ENCODE measurements at places on chromosomes 2 and 18.

DNA sequence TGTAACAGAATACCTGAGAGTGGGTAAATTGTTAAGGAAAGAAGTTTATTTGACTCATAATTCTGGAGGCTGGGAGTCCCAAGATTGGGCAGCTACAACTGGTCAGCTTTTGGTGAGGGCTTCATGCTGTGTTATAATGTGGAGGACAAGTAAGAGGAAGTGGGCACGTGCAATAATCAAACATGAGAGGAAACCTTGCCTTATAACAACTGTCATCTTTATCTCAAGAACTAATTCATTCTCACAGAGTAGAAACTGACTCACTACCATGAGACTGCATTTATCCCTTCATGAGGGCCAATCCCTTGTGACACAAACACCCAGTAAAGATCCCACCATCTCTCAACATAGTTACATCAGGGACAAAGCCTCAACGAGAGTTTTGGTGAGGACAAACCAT is 318.1 kb upstream of the NT5C1B start:
- no peak for DNase-seq

DNA sequence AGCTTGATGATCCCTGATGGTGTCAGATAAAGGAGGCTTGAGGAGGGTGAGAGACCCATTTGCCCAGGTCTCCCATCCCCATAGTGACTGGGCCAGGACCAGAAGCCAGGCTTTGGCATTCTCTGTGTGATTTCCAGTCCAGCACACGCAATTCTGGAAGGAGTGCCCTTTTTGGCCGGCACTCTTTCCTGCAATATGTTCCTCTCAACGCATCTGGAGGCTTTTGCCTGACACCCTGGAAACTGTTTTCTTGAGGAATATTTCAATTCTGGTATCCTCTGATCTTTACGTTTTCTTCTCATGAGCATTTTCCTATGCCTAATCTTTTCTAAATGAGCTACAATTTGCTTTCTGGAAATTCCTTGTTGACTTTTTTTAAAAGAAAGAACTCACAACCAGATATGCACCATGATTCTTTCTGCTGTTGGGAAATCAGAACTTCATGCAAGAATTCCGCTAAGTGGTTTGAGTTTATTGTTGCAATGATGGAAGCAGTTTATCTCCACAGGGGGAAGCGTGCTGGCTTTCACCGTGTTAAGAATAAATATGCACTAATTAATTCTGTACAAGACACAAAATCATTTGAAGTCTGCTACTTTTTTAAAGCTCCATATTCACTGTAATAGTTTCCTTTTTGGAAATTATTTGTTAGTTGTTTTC is 143.7 kb downstream of the NAPG start:
- no peak for DNase-seq

- no peak for DNase-seq
Measured at GRCh38 chr2:225112362-225113126, 70.3 kb upstream of the DOCK10 start.

DNA sequence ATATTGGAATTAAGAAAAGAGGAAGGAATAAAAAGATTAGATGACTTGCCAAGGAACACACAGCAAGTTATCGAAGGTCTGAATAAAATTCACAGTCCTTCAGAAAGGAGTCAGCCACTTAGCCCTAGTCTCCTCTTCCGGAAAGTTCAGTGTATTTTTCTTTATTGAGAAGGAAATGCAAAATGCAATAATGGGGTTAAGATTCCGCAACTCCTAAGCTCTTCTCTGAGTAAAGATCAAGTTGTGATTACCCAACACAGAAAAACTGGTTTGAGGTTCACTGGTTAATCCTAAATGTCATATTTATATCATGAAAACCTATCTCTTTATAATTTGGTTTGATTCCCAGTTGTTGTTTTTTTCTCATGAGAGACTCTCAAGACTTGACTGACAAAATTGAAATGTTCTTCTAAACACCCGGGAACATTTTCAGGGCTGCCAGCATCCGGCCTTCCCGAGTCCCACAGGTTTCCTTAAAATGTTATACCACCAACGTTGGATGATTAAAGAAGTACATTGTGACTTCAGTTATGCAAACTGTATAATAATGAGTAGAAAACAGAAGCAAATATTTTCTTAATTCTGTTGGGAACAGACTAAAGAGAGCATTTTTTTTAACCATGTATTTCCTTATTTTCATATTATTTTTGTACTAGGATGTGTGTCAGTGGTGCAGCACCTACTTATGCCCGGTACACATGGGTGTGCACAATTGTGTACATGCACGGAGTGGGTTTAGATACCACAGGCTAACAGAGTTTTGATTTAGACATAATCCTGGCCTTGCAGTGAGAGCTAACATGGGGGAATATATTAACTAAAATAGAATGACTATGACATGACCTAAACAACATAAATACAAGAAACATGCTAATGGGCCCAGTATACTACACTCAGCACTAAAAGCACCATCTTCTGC is 100.2 kb downstream of the STK39 start:
- no peak for DNase-seq

DNA sequence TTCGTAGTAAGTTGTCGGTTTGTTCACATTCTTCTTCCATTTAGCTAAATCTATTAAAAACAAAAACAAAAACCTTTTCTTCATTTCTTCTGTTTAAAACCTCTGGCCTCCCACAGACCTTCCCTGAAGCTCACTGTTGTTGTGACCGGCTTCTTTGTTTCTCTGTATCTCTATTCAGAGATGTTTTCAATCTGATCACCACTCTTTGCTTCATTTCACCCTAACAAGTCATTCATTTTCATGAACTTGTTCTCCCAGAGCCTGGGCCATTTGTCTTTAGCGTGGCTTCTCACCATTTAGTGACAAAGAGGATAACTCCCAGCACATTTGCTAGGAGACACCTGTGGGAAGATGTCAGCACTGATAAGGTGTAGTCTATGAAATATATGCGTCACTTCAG is 794.2 kb downstream of the ERBB4 start:
- no peak for DNase-seq

DNA sequence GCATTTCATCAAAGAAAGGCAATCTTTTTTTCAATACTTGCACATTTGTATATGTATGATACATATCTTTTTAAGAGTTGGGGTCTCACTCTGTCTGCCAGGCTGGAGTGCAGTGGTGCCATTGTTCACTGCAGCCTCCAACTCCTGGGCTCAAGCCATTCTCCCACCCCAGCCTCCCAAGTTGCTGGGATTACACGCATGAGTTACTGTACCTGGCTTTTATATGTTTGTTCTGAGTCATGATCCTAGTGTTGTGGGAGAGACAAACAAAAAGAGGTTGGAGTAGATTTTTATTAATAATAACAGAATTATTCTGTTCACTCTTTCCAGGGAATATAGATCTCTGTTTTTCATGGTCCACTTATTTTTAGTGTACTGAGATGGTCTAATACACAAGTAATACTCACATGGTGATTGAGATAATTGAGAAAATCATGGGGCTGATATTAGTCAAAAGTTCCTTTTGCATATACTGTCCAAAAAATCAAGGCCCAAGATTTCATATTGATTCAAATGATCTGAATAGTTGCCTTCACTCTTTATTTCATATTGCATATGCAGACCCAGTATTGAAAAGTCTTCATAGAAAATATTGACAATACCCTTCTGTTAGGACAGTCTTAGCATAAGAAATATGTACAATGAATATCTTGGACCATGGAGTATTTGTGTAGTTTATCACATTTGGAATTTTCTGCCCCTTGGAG is 138.3 kb downstream of the FMNL2 start:
- no peak for DNase-seq

- DNase-seq, result no peak
Measured at GRCh38 chr2:71852141-71852711, 295.4 kb downstream of the CYP26B1 start.

- no peak for DNase-seq
Measured at GRCh38 chr18:39935598-39935997, 2019.4 kb upstream of the PIK3C3 start.

- DNase-seq, result no peak
Measured at GRCh38 chr2:36478999-36479398, 119.0 kb downstream of the FEZ2 start.

DNA sequence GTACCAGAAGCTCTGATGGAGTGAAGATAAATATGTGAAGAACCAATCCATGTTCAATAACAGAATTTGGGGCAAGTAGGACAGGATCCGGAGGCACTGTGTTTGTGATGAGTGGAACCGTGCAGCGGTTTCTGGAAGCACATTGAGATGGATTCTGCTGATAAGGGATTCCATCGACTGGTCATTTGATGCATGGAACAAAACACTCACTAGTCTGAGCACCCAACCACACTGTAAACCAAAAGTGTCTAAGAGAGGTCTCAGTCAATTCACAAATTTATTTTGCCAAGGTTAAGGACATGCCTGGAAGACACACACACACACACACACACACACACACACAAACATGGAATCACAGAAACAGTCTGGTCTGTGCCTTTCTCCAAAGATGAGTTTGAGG is 459.5 kb downstream of the FBXO15 start:
- DNase-seq, result no peak

DNA sequence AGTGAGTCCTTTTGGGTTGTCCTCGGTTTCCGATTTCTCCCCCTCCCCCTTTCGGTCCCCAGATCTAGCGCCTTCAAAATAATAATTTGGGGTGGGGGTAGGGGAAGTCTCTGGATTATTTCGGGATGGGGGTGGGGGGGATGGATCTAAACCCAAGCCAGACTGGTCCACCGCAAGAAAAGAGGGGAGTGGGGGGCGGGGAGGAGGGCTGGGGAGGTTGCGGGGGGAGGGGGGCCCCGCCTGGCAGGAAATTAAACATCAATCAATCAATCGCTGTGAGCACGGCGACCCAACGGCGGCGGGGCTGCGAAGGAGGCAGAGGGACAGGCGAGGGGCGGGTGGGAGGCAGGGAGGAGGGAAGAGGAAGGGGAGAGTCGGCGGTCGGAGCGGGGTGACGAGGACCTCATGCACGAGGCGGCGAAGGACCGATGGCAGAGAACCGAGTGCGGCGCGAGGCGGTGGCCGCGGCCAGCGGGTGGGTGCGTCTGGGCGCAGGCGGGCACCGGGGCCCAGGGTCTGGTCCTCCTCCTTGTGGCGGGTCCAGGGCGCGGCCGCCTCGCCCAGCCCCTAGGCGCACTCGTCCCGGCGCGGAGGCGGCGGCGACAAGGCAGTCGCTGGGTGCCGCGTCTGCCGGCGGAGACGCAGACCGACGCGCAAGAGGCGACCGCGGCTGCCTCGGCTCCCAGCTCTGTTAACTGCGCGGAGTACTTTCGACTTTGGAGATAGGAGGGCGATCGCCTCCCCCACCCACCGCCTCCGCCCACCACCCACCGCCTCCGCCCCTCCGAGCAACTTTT is 468 bp upstream of the SATB2 start:
- no peak for DNase-seq

DNA sequence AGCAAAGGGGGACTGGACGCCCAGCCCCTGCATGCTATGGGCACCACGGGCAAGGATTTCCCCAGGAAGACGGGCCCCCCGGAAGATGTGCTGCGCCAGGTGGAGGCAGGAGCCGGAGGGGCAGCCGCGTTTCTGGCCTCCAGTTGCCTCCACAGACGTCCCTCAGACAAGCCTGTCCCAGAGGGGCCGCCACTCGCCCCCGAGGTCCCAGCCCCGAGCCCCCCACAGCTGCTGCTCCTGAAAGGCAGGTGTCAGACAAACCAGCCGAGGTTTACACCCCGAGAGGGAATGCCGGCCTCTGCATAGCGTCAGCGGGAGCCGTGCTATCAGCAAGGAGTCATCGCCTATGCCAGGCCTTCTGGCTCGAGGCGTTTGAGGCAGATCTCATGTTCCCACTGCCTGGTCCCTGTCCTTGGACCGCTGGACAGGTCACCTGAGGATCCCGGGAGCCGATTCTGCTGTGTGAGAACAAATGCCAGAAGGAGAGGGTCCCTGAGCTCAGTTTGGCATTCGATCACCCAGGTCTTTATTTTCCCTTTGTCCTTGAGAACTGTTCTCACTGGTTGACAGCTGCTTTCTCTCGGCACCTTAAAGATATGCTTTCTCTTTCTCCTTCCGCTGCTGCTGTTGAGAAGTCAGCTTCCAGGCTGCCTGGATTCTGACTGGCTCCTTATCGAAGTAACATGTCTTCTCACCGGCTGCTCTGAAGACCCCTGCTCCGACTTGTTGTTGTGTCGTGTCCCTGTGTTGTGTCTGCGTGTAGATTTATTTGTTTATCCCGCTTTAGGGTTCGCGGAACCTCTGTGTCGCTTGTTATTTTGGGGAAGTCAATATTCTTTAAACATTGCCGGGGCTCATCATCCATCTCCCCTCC is 20.6 kb downstream of the CROCC2 start:
- DNase-seq, result no peak

DNA sequence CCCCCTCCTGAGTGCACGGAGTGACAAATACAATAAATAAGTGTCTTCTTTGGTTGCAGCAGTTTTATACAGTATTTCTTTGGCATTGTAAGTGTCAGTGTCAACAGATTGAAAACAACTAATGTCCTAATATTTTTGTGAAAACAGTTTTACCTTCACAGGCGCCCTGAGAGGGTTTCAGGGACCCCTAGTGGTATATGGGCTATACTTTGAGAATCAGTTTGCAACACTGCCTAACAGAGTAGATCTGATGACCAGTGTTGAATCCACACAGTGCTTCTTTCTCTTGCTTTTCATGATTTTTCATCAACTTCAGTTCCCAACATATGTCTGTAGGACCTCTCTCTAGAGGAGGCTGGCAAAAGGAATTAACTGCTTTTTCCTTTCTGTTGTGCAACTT is 162.2 kb downstream of the PRPF40A start:
- no peak for DNase-seq

DNA sequence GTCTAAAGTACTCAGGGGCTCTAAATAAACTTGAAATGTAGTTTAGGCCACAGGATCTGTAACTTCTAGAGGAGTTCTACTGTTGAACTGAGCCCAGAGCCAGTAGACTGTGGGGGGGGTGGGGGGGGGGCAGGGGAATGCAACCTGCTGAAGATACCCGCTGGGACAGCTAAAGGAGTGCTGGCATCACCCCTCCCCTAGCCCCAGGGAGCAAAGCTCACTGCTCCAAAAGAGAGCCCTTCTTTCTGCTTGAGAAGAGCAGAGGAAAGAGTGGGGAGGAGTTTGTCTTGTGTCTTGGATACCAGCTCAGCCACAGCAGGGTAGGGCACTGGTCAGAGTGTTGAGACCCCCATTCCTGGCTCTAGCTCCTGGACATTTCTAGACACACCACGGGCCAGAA is 414.0 kb upstream of the KLHL29 start:
- no peak for DNase-seq

GRCh38 chr2:113202305-113203216 is 28.8 kb downstream of the PSD4 start:
- no peak for DNase-seq

GRCh38 chr2:227082286-227082685 is 81.7 kb downstream of the COL4A4 start:
- DNase-seq, result no peak

DNA sequence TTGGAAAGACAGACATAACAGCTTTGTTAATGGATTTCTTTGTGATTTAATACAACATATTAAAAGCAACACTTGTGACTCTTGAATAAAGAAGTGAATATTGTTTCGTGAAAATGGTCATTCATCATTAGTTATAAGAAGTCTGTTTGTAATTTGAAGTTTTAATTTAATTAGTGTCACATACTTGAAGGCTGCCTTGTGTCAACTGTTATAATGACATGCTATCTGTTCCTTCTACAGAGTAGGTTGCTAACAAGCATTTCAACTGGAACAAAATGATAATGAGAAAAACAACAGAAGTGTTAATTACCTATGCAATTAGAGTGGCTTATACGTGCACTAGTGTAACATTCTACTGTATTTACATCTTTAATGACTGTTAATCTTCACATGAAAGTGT is 624.7 kb downstream of the LRP1B start:
- DNase-seq, result no peak

GRCh38 chr2:54771166-54771885 is 47.9 kb downstream of the EML6 start:
- DNase-seq, result no peak
